Fibroblast of skin of left quadriceps (primary cell): ENCODE measurements at places on chromosomes 3 and 15.

DNA sequence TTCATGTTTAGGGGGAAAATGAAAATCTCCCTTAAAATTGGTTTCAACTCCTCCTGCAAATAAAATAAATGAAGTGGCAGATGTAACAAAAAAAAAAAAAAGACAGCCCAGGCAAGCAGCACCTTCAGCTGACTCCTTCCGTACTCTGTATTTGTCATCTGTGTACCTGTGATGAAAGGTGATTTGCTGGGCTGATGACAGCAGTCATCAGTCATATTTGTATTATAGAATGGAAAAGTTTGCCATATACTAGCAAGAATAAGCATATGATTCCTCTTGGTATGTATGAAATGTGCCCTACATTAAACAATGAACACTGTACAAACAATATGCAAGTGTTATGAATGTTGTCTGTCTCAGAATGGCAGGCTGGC lies 44.1 kb upstream of the WWTR1 start:
- no peak for DNase-seq

DNA sequence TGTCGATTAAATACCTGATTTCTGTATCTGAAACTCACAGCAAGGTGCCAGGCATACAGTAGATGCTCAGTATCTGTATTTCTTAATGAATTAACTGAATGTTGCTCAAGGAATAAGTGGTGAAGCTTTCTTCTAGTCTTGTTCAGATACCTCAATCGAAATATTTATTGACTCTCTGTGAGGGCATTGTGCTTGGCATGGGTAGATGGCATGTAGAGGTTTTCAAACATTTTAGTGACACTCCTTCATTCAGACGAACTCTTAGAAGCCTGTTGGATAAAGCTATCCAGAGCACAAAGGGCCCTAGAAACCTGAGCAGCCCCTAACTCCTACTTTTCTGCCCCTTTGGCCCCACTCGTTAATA lies 369 bp upstream of the SNX1 start:
- DNase-seq: no peak

GRCh38 chr3:54213907-54214306 lies 91.6 kb downstream of the CACNA2D3 start:
- no peak for DNase-seq

DNA sequence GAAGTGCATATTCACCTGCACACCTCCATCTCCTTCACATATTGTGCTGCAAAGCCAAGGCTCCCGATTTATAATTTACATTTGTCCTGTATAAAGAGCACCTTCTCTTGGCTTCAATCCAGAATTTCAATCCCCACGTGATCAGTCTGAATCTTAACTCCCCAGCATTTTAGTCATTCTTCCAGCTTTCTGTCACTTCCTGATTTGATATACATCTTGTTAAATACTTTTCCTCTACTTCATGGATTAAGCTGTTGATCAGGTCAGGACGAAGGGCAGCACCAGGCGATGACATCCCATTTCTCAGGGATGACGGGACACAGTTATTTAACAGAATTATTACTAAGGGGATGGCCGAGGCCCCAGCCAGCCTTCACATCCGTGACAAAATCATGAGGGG lies 212.5 kb downstream of the EPHB1 start:
- peak; percentile 23 for DNase-seq

- DNase-seq: no peak
These were observed 5.3 kb downstream of the GABRA5 start for GRCh38 chr15:26872206-26872605.

- no peak for DNase-seq
These were observed 68.9 kb downstream of the NPTN start for GRCh38 chr15:73564255-73564654.

GRCh38 chr3:86969500-86970189 lies 21.3 kb downstream of the VGLL3 start:
- no peak for DNase-seq

DNA sequence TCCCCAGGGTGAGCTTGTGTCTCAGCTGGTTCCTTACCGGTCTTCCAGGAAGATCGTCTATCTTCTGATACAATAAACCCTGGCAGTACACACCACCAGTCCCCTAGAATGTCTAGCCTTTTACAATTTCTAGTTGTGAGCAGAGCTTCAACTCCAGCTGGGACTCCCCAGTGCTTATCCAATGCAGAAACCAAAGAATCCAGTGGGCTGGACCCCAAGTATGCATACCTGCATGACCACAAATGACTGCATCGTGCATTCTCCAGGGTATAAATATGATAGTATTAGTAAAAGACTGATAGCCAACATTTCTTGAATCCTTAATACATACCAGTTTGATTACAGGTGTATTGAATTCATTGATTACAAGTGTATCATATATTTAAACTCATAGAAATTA lies 176.0 kb downstream of the SATB1 start:
- DNase-seq: no peak

GRCh38 chr15:56045068-56045748 lies 51.8 kb upstream of the NEDD4 start:
- no peak for DNase-seq

GRCh38 chr15:85771781-85772445 lies 22.8 kb downstream of the KLHL25 start:
- no peak for DNase-seq

DNA sequence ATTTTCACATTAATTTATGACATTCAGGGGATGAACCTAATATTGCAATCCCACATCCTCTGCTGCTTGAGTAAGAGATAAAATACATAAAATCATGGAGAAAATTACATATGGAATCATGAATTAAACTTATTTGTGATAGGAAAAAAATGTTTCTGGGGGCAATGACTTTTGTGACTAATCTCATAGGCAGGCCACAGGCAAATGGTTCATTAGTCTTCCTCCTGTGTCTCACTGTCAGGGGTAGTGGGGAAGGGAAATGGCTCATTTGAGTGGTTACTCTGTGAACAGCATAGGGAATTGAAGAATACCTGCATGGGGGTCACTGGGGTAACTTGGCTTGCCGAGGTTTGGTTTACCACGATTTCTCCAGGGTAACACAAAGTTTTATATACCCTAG lies 72.0 kb downstream of the TFG start:
- DNase-seq: peak; percentile 67

DNA sequence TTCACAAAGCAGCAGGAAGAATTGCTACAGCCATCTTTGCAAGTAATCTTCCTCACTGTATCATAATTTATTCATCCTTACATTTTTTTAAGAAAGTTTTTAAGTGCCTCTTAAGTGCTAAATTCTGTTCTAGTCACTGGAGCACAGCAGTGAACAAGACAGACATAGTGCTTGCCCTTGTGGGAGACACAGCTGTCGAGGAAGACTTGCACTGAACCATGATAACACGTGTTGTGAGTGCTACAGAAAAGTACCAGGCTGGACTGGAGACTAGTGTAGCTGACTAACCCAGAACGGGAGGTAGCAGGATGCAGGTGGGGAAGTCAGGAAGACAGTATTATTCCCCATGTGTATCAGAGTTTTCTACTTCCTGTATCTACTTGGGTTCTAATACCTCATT lies 300.6 kb downstream of the TBL1XR1 start:
- DNase-seq: no peak

DNA sequence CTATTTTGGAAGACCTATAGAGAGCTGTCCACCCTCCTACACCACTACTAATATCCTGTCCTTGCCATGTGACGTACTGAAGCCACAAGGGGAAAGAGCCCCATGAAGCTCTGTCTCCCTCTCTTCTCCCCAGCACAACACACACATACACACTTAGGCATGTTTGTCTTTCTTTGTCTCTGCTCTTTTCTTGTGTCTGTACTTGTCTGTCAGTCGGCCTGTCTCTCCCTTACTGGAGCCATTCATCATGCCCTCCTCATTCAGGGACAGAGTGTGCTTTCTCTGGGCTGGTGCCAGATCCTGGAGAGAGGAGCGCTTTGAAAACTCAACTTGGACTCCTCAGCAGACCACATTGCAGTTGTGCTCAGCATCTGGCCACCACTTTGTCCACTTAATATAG lies 47.6 kb downstream of the PSMD6 start:
- no peak for DNase-seq

DNA sequence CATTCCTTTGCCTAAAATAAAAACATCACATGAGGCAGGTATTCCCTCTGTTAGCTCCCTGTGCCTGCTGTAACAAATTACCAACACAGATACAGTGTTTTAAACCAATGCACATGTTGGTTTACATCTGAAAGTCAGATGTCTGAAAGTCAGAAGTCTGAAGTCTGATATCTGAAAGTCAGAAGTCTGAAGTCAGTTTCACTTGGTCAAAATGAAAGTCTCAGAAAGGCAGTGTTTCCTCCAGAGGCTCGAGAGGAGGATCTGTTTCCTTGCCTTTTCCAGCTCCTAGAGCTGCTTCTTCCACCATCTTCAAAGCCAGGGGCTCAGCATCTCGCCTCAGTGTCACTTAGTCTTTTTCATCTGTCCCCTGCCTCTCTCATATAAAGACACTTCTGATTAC lies 22.0 kb downstream of the SST start:
- no peak for DNase-seq

GRCh38 chr15:63484433-63485186 lies 19.8 kb upstream of the USP3 start:
- no peak for DNase-seq

- DNase-seq: peak; percentile 45
These were observed 113.0 kb upstream of the MME start for GRCh38 chr3:154967090-154967489.

GRCh38 chr3:48467110-48467454 lies 20.5 kb downstream of the ATRIP start:
- DNase-seq: no peak

DNA sequence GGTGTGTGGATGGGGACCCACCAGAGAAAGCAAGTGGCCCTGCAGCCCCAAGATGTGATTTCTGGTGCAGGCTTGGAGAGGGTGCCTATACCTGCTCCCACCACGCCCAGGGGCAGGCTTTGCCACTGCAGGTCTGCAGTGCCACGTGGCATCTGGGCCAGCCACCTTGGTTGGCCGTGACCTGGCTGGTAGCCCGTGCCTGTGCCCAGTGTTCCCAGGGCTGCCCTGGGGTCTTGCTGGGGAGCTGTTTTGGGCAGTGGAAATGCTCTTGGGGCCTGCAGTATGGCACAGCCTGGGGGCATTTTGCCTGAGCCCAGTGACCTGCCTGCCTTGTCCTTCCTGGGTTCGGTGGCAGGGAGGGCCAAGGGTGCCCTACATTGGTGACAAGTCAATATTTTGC lies 203.4 kb downstream of the UBE3A start:
- DNase-seq: no peak
